Urinary bladder (tissue), 4 donors: ENCODE measurements at places on chromosomes 7 and 10. TPM values are rescaled to one million over a fixed set of nuclear protein-coding genes. Genes with fewer than 3 reads are reported as not detected.

The CALHM3 gene
- total RNA-seq, result not detected

The IDI2 gene
- total RNA-seq, result not detected

The OTUD1 gene
- total RNA-seq, result 13.5 TPM

The PRKG1 gene
- total RNA-seq, result 126 TPM

The CACNB2 gene
- total RNA-seq, result 40.4 TPM

The OIT3 gene
- 2.3 TPM for total RNA-seq

The ZNF853 gene
- 6.6 TPM for total RNA-seq

The MEIG1 gene
- total RNA-seq, result not detected

GRCh38 chr10:49277973-49278372, 21.0 kb upstream of the C10orf71 start:
- no peak for DNase-seq

DNA sequence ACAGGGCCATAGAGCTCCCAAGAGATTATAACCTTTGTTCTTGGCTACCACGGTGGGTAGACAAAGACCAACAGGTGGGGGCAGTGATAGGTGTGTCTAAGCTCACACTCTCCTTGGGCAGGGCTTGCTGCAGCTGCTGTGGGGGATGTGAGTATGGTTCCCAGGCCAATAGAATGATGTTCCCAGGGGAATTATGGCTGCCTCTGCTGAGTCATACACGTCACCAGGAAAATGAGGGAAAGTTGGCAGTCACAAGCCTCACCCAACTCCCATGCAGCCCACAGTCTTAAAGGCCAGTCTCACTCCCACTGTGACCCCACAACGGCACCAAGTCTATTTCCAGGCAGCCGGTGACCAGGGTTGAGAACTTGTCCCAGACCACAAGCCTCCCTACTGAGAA, 453.4 kb upstream of the PODXL start:
- no peak for DNase-seq

DNA sequence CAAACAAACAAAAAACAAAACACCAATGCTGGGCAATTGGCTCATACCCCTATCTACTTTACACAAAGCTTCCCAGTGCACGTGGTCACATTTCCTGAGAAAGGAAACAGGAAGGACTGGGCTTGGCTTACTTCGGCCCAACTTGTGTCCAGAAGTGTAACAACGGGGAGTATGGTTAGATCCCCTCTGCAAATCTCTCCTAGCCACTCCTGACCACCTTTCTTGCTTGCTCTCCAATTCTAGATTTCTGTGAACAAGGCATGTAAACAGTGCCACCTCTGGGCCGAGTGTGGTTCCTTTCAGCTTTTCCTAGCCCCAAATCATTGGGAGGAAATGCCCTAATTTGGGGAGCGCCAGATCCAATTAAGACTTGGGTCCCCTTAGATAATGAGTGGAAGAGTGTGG, 21.0 kb upstream of the FRAT2 start:
- DNase-seq, result no peak

- DNase-seq, result no peak
Observed at GRCh38 chr7:154906201-154906600, 96.7 kb downstream of the PAXIP1 start.

DNA sequence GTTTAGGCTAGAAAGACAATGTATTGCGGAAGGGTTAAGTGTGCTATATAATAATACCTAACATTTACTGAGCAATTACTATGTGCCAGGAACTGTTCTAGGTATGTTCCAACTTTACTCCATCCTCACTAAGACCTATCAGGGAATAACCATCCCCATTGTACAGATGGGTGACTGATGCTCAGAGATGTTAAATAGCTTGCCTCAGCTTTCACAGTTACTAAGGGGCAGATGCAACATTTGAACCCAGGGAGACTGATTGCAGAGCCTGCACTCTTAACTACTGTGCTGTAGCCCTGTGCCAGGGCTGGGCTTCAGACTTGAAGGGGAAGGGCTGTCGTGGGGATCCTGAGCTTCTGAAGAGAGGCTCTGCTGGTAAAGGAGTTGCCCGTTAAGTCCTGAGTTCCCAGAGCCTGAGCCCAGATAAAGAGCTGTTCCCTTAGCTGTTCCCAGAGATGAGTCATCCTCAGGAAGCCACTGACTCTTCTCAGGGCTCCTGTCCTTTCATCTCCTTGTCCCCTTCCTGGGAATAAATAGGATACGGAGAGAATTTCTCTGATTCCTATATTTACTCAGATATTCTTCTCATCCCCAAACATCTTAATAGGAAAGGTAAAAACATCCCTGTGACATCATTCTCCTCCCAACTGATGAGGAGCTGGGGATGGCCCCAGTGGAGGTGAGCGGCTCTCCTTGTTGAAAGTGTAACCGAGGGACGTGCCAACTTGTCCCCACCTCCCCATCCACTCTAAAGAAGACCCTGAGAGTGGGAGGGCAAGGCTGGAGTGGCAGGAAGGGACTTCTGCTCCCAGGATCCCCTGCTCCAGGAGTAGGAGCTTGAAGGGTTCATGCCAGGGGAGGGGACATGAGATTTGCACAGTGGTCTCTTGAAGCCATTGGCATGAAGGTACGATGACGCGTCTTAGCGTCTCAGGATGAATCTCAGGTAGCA, 28.0 kb upstream of the HABP2 start:
- DNase-seq, result no peak

- no peak for DNase-seq
Observed at GRCh38 chr10:20515654-20516053, 381.5 kb downstream of the NEBL start.

- DNase-seq, result peak; percentile 89
Observed at GRCh38 chr10:21399392-21400035, 126.0 kb downstream of the SKIDA1 start.

- no peak for DNase-seq
Observed at GRCh38 chr7:73698410-73698809, 15.0 kb downstream of the BUD23 start.

DNA sequence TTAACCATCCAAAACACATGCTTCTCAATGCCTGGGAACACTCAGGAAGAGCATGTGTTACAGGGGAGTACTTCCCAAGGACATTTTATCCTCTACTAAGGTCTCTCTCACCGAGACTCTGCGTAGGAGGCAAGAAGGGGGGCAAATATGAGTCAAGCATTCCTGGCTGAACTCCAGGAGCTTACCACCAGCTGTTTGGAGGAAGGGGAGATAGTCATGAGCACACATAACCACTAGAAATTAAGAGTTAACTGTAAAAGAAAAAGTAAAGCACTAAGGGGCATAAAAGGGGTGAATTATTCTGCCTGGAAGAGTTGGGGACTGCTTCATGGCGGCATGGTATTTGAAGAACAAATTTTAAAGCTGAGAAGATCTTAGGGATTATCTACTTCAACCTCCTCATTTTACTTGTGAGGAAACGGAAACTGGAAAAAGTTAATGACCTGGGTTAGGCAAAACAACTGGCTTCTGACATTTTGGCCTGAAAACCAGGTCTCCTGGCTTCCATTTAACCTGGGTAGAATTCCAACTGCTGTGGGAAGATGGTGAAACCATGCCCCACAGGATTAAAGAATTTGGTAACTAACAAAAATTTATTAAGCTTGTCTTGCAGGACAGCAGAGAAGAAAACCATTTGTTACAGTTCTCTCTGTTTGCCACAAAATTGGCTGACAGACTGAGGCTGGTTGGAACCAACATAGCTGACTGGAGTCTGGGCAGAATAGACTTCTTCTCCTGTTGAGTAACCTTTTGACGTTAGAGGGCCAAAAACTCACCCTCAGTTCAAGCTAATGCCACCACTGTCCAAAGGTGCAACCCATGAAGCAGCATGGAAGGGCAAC, 85.5 kb downstream of the SLC25A13 start:
- no peak for DNase-seq

GRCh38 chr10:68153473-68154210, 44.4 kb downstream of the MYPN start:
- peak; percentile 65 for DNase-seq

DNA sequence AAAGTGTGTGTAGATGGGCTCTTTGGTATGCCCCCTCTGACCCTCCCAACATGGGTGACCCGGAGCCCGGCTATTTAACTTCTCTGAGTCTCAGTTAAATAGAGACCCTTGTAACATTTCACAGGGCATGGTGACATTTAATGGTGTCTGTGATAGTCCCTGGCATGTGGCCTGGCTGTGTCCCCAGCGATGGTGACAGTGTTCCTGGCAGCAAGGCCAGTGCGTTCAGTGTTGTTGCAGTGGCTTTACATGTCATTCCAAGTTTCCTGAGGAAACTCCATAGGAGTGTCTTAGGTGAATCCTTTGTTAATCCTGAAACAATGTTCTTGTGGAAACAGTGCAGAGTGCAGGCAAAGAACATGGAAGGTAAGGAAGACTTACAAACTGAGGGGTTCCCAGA, 137.0 kb downstream of the RAMP3 start:
- no peak for DNase-seq
